NCI-H2171 treated with DMSO at 0.1 percent for 48 hours (cell line): ENCODE measurements at places on chromosomes 13 and 19.
A peak's percentile ranks its signal among the peaks of the same experiment; 100 is the strongest.

DNA sequence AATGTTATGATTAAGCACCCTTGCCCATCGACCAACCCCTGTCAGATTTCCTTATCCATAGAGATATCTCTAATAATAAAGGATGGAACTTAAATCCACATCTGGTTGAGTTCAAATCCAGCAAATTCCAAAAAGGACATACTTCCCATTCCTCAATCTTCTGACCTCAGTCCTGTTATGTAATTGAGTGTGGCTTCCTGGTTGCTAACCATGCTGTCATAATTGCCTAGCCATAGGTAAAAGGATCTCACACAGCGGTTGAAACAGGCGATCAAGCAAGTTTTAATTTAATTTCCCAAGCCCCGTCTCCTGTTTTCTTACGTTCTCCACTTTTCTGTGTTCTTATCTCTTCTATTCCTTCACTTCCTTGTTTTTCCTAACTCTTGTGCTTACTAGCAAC, 550.3 kb downstream of the GPC6 start:
- DNase-seq: no peak

DNA sequence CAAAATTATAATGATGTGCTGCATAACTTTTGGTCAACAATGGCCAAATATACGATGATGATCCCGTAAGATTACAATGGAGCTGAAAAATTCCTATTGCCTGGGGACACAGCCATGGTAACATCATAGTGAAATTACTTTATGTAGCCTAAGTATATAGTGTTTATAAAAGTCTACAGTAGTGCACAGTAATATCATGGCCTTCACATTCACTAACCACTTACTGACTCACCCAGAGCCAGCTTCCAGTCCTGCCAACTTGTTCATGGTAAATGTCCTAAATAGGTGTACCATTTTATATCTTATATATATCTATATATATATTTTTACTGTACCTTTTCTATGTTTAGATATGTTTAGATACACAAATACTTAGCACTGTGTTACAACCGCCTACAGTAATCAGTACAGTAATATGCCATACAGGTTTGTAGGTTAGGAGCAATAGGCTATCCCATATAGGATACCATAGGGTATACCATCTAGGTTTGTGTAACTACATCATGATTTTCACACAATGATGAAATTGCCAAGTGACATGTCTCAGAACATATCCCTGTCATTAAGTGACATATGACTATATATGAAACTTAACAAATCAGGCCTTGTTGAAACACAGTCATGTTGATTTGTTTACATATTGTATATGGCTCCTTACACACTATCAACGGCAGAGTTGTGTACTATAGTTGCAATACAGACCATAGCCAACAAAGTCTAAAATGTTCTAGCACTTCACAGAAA, 23.7 kb downstream of the DIS3 start:
- no peak for DNase-seq

- no peak for DNase-seq
Observed at GRCh38 chr19:31071136-31071855, 277.9 kb downstream of the TSHZ3 start.

DNA sequence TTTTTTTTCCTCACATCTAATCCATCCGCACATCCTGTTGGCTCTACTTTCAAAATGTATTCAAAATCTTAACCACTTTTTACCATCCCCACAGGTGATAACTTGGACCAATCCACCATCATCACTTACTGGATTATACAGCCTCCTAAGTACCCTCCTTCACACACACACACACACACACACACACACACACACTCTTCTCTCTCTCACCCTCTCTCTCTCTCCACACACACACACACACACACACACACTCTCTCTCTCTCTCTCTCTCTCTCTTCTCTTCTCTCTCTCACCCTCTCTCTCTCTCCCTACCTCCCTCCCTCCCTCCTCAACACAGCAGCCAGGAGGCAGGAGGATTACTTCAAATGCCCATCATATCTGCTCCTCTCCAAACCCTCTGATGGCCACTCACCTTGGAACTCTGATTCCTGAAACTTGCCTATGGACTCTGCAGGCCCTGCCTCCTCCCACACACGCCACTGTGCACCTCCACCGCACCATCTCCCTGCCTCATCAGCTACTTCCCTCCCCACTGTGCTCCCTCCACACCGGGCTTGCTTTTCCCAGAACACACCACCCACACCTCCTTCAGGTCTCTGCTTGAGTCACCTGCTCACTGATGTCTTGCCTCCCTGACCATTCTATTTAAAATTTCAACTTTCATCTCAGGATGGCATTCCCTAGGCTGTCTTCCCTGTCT, 39.7 kb downstream of the RCBTB2 start:
- no peak for DNase-seq

GRCh38 chr13:112874751-112875300, 94.2 kb upstream of the MCF2L start:
- no peak for DNase-seq

DNA sequence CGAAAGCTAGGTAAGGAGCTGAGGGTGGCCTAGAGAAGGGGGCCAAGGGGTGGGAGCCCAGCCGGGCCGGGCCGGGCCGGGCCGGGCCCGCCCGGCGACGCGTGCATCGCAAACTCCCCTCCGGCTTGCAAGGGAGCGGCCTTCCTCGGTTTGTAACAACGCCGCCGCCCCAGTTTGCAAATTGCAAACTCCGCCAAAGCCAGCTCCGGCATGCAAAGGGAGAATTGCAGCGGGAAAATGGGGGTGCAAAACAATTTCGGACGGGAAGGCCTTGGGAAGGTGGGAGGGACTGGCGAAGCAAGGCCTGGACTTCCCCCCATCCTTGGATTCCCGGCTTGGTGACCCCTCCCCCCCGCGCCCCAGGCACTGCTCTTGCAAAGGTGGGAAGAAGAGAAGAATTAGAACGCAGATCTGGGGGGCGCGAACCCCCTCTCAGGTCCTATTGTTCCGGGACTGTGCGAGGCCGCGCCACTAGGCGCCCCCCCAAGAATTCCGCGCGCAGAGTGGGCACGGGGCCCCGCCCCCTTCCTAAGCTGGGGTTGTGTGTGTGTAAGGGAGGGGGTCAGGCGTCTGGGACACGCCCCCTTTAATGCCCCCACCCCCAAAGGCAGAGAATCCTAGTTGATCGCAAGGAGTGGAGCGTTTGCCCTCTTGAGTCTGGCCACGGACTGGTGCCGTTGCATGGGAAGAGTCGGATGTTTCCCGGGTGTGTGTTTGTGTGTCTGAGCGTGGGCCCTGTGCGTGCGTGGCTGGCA, 926 bp downstream of the PRR12 start:
- peak; percentile 56 for DNase-seq

DNA sequence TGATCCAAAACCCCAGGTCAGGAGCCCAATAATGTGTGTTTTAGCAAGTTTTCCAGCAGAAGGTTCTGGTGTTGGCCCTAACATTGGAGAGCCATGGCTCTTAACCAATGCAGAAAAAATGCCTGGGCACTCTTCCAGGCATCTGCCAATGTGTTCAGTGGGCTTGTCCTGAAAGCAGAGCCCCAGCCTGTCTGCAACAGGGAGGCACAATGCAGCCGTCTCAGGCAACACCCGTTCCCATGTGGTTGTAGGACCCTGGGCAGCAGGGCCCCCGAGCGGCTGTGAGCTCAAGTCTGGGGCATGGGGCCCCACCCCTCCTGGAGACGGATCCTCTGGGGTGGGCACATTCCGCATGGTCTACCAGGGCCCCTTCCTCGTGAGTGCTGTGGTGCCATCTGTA, 58.1 kb upstream of the SIAH3 start:
- DNase-seq: peak; percentile 30

- DNase-seq: peak; percentile 55
Observed at GRCh38 chr13:29923554-29924481, 73.4 kb upstream of the UBL3 start.

GRCh38 chr19:41366089-41366488, 2.1 kb upstream of the B9D2 start:
- no peak for DNase-seq

GRCh38 chr19:40229484-40229883, 3.0 kb upstream of the CCNP start:
- DNase-seq: no peak

DNA sequence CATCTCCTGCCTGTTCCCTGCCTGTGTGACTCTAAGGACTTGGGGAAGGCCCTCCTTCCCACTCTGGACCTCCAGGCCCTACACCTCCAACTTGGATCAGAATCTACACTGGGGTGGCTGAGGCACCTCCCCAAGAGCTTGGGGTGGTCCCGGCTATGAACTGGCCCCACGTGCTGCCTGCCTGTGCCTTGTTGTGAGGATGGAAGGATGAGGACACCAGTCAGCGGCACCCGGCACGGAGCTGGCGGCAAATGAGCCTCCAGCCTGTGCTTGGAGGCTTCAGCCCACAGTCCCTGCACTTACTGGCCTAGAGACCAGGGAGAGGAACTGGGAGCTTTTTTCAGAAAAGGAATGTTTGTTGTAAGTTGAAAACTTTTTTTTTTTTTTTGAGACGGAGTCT, 8.5 kb downstream of the AKAP8 start:
- DNase-seq: no peak

GRCh38 chr19:55670280-55671053, 4.6 kb upstream of the EPN1 start:
- no peak for DNase-seq

- no peak for DNase-seq
Observed at GRCh38 chr13:113064534-113065405, 40.8 kb upstream of the F7 start.

- peak; percentile 56 for DNase-seq
Observed at GRCh38 chr13:49444524-49445395, 686 bp downstream of the SETDB2 start.

DNA sequence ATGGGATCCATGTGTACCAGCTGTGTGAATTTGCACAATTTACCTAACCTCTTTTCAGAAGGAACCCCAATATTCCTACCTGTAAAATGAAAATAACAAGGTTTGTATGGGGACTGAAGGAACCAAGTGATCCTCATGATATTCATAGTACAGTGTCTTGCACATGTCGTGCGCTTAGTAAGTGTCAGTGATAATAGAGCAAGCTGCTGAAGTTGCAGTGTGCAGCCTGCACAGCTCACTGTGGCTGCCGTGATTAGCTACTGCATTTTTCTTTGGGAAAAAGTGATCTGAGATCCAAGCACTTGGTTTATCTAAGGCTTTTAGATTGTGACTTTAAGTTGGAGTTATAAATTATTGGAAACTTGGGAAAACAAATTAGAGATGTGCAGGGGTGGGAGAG, 135.9 kb upstream of the FRY start:
- DNase-seq: no peak

DNA sequence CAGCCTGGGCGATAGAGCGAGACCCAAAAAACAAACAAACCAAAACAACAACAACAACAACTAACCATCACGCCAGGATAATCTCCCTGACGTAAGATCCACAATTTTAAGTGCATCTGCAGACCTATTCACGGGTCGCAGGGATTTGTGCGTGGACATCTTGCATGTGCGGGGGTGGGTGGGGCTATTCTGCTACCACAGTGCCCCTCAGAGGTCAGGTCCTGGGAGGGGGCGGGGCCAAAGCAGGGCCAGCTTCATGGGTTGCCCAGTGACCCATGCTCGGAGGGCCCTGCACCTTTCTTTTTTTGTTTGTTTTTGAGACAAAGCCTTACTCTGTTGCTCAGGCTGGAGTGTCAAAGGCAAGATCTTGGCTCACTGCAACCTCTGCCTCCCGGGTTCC, 2.6 kb upstream of the CDC42EP5 start:
- no peak for DNase-seq

DNA sequence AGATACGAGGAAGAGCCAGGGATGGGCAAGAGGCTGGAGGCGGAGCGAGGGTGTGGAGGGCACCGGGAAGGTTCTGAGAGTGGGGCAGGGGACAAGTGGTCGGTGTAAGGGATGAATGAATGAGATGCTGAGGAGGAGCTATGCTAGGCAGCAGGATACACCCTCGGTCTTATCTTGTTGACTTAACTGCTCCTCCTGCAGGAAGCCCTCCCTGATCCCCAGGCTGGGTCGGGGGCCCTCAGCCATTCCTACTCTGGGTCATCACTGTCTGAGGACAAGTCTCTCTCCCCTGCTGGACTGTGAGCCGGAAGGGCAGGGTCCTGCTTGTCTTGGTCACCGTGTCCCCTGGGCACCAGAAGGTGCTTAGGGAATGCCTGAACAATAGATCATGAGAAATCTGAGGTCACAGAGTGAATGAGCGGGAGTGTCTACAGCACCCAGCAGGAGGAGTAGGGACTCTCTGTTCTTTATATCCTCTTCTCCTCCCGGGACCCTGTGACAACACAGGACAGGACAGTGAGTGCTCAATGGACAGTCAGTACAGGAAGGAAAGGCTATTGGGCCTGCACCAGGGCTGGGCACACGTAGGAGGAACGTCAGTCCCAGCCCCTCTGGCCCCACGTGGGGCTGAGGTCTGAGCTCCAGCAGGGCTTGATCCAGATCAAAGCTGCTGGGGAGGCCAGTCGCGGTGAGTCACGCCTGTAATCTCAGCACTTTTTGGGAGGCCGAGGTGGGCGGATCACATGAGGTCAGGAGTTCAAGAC, 6.5 kb downstream of the NKPD1 start:
- no peak for DNase-seq

DNA sequence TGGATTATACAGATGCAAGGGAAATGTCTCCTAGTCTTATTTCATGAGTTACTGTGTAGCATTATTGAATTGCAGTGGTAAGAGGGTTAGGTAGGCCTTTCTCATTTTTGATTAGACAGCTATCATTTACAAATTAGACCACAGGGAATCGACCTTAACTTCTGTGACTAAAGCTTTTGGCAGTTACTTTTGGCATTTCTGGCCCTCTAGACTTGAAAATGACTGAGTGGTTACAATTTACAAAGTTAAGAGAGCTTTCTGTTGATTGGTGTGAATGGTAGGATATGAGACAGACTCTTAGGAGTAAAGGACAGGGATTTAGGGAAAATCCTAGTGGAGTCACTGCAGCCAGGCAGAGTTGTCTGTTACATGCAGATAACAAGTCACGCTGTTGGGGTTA, 86.1 kb downstream of the GGACT start:
- DNase-seq: no peak

- DNase-seq: peak; percentile 17
Observed at GRCh38 chr19:15291089-15291488, 41.2 kb downstream of the BRD4 start.

DNA sequence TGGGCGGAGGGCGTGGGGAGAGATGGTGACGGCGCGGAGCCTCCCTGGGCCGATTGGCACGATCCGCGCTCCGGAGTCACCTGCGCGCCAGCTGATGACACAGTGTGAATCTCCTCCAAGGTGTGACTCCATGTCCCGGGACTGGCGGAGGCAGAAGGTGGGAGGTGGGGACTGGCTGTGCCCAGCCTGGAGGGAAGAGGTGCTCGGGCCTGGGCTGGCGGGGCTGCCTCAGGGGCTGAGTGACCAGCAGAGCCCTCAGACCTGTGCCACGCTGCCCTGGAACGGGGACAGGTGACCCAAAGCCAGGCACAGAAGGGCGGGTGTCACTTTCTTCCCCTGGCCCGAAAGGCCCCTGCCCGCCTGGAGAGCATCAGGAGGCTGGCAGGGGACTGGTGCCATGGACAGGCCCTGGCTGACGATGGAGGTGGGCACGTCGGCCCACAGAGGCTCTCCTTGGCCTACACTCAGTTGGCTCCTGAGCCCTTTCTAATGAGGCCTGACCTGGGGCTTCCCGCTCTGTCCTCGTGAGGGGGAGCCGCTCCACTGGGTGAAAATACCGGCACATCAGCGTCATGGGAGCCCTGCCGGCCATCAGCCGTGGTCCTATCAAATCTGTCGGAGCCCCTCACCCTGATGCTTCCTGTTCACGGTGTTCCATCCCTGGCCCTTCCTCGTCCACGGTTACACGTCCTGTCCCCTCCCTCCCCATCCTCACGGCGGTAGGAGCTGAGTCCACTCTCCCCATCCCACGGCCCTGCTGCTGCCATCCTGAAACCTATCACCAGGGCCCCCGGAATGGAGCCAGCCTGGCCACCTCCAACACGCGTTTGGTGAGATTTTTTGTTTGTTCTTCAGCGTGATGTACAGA, 75.6 kb downstream of the SPACA7 start:
- DNase-seq: no peak

GRCh38 chr19:56252699-56253422, 19.7 kb upstream of the EDDM13 start:
- DNase-seq: peak; percentile 79
